OCI-LY7 (cell line): ENCODE measurements at places on chromosomes 6 and 20.

GRCh38 chr6:7697820-7698623 is 27.9 kb upstream of the BMP6 start:
- no peak for DNase-seq

- no peak for DNase-seq
Measured at GRCh38 chr20:61435184-61435822, 183.2 kb downstream of the CDH4 start.

DNA sequence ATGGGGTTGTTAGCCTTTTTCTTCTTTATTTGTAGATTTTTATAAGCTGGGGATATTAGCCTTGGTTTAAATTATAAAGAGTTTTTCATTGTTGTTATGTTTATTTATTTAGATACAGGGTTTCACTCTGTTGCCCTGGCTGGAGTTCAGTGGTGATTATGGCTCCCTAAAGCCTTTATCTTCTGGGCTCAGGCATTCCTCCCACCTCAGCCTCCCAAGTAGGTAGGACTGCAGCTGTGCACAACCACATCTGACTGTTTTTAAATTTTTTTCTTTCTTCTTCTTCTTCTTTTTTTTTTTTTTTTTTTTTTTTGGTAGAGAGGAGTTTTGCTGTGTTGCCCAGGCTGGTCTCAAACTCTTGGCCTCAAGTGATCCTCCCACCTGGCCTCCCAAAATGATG is 80.9 kb downstream of the UBE3D start:
- DNase-seq: no peak

DNA sequence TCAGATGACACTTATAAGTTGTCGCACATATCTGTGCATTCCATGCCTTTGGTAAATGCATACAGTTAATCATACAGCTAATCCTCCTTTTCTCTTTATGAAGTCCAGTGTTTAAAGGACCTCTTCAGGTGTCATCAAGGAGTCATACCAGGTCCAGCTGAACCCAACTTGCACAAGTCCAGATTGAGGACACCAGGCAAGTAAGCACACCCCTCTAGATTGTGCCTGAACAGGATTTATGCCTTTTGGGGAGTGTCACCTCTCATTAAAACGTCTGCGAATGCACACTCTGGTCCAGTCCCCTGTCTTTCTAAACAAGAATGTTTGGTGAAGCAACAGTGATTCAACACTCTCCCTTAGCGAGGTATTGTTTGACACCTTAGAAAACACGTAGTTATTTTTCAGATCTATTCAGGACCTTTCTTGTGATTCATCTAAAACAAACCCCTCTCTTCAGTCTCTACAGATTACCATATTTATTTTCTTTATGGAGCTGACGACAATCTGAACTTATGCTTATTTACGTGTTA is 48.4 kb downstream of the C6orf15 start:
- DNase-seq: no peak

- DNase-seq: no peak
Measured at GRCh38 chr6:38427492-38428210, 212.1 kb downstream of the BTBD9 start.

GRCh38 chr6:157834549-157834948 is 11.5 kb downstream of the SNX9 start:
- no peak for DNase-seq

- no peak for DNase-seq
Measured at GRCh38 chr6:147888374-147888773, 379.9 kb downstream of the SAMD5 start.

DNA sequence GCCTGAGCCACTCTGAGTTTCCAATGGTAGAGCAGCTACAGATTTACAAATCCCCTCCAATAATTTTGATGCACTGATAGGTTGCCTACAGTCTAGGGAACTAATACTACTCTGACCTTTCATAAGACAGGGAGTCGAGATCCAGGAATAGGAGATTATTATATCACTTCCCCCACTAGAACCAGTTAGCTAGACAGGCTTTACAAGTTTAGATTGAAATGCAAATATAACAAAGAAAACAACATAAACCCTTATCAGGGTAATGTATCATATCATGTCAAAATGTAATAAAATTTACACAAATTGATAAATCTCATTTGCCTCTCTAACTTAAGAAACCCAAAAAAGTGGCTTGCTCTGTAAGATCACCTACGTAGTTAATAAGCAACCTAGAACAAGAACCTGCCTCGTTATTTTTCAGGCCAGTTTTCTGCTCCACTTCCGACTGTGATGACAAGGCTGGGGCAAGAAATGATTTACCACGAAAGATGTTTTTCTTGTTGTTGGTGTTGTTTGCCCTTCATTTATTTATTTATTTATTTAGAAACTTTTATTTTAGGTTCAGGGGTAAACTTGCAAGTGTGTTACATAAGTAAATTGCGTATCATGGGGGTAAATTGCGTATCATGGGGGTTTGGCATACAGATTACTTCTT is 504.2 kb upstream of the ID4 start:
- no peak for DNase-seq

- no peak for DNase-seq
Measured at GRCh38 chr6:21005816-21006570, 471.7 kb downstream of the CDKAL1 start.

- DNase-seq: no peak
Measured at GRCh38 chr6:37882724-37883413, 63.3 kb downstream of the ZFAND3 start.

DNA sequence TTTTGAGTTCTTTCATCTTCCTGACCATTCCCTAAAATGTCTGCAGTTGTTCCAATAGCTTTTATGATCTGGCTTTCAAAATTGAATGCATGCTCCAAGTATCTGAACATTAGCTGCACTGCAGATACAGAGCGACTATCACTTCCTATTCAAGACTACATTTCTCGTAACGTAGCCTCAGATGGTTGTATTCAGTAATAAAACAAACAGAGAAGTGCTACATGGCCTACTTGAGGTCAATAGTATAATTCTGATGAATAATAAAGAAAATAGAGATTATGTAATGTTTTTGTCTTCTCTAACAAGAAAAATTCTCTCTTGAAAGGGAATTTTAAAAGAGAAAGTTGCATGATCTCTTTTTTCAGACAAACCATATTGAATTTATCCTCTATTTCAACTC is 333.9 kb upstream of the IRAK1BP1 start:
- no peak for DNase-seq

GRCh38 chr6:48765352-48765961 is 654.5 kb upstream of the PTCHD4 start:
- peak; percentile 31 for DNase-seq

DNA sequence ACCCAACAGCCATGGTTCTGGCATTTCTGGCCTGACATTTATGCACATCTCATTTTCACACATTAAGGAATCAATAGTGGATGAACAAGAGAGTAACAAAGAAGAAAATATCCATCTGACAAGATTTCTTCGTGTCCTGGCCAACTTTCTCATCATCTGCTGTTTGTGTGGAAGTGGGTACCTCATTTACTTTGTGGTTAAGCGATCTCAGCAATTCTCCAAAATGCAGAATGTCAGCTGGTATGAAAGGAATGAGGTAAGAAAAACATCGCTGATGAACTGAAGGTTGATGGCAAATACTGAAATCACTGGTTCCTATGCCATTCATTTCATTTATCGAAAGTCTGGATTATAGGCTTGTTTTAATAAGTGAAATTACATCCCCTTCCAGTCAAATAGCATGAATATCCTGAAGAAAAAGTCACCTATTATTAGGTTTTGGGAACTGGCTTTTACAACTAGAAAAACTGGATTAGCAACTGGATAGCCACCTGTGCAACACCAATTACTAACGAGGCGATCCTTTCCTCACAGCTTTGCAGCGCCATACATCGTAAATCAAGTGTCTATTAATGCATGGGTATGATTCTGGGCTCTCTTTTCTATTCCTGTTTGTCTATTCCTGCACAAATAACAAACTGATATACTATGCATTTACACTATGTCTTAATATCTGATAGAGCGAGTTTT is 50.2 kb upstream of the NOP56 start:
- DNase-seq: no peak

DNA sequence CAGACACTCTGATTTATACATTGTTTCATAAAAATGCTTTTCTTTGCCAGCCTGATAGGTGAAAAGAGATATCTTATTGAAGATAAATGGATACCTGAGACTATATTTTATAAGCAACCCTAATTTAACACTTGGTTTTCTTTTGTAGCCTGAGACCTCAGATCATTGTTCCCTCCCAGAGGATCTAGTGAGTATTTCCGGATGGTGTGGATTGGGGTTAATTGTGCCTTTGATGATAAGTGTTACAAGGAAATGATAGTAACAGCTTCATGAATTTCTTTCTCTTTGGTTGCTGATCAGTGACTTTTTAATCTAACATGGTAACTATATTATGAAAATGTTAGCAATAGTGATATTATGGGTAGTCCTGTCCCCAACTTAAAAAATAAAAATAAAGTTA is 30.4 kb downstream of the KDM1B start:
- DNase-seq: no peak

- DNase-seq: no peak
Measured at GRCh38 chr6:40880906-40881305, 158.1 kb downstream of the UNC5CL start.

GRCh38 chr6:56162081-56162480 is 85.3 kb downstream of the COL21A1 start:
- DNase-seq: no peak

DNA sequence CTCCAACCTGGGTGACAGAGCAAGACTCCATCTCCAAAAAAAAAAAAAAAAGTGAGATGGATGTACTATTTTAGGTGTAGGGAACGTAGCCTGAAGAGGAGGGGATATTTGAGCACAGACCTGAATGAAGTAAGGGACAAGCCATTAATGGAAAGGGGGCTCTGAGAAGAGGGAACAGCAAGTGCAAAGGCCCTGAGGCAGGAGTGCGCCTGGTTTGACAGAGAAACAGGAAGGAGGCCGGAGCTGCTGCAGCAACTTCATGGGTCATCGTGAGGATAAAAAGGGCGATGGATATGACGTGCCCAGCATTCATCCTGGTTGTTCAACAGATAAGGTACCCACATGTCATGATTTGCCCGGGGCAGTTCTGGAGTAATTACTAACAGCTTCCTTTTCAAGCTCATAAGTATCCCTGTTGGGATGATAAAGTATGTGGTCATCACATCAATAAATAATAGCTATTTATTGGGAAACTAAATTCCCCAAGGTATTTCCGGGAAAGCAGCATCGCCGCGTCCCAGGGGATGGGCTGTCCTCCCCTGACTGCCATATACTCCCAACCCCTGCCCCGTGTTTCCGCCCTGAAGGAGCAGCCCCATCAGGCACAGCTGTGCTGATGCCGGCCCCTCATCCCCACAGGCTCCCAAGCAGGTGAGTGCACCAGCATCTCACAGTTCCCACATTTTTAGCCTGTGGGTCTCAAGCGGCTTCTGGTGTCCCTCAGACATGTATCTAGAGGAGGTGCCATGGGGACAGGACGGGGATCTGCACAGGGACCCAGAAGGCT is 43.4 kb downstream of the DLGAP4 start:
- DNase-seq: no peak

DNA sequence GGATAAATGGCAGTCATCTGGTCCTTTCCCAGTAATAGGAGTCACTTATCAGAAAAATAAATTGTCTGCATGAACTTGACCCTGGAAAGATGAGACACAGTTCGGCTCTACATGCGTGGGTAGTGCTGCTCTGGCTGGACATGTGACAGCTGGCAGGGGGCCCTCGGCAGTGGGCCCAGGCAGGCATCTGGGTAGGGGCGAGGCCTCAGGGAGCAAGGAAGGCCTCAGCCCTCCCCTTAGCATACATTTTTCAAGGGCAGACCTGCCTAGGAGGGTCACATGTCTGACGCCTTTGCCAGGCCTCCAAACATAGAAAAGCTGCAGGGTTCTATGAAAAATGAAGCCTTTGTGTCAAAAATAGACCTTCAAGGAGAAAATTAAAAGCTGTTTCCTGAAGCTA is 12.8 kb upstream of the ILRUN start:
- no peak for DNase-seq

GRCh38 chr6:14819001-14819400 is 426.9 kb upstream of the JARID2 start:
- no peak for DNase-seq
